GM19239 (cell line): ENCODE measurements at places on chromosomes 6 and 20.

GRCh38 chr6:170113141-170113540, 177.7 kb downstream of the DLL1 start:
- no peak for DNase-seq

DNA sequence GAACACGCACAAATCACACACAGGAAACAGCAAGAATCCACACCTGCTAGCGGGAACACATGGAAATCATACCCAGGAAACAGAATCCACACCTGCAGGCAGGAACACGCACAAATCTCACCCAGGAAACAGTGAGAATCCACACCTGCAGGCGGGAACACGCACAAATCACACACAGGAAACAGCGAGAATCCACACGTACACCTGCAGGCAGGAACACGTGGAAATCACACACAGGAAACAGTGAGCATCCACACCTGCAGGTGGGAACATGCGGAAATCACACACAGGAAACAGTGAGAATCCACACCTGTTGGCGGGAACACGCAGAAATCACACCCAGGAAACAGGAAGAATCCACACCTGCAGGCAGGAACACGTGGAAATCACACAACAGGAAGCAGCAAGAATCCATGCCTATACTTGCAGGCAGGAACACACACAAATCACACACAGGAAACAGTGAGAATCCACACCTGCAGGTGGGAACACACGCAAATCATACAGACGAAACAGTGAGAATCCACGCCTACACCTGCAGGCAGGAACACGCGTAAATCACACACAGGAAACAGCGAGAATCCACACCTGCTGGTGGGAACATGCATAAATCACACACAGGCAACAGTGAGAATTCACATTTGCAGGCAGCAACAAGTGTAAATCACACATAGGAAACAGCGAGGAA, 108.6 kb downstream of the DLL1 start:
- no peak for DNase-seq

DNA sequence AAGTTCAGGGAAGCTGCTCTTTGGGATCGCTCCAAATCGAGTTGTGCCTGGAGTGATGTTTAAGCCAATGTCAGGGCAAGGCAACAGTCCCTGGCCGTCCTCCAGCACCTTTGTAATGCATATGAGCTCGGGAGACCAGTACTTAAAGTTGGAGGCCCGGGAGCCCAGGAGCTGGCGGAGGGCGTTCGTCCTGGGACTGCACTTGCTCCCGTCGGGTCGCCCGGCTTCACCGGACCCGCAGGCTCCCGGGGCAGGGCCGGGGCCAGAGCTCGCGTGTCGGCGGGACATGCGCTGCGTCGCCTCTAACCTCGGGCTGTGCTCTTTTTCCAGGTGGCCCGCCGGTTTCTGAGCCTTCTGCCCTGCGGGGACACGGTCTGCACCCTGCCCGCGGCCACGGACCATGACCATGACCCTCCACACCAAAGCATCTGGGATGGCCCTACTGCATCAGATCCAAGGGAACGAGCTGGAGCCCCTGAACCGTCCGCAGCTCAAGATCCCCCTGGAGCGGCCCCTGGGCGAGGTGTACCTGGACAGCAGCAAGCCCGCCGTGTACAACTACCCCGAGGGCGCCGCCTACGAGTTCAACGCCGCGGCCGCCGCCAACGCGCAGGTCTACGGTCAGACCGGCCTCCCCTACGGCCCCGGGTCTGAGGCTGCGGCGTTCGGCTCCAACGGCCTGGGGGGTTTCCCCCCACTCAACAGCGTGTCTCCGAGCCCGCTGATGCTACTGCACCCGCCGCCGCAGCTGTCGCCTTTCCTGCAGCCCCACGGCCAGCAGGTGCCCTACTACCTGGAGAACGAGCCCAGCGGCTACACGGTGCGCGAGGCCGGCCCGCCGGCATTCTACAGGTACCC, at the start of gene ESR1:
ESR1 (plus strand) TSS at position 170 of the 858 bp plus-strand sequence; CDS start at position 401, 231 bp downstream.
- DNase-seq = no peak

DNA sequence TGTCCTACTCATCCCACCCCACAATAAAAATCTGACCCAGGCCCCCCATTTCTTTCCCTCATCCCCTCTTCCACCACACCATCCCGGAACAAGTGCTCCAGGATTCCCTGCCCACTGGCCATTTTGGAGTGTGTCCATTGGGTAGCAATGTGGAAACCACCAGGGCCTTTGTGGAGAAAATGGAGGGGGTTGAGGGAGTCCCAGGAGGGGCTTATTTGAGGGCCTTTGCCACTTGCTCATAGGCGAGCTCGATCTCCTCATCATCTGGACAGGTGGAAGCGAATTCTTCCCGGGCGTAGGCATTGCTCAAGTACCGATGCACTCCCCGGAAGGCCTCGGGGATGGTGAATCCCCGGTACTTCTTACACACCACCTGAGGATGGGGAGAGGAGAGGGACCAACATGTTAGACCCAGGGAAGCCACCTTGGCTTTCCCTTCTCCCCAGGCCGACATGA, 1.6 kb upstream of the DDAH2 start:
- DNase-seq = no peak

DNA sequence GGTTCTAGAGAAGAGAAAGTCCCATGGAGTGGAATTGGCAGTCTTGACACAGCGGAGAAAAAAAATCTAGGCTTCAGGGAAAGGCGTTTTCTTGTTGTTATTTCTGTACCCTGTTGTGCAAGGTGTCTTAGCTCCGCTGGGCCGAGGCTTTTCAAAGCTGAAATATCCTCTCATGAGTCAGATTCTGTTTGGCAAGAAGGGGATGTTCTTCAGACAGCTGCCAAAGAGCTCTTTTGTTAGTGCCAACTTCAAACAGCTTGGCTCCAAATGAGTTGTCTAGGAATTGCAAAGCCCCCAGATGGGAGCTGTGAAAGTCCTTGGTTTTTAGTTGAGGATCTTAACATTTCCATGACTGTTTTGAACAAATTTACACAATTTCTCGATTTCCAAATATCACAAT, 45.6 kb downstream of the LRRN4 start:
- DNase-seq = no peak

DNA sequence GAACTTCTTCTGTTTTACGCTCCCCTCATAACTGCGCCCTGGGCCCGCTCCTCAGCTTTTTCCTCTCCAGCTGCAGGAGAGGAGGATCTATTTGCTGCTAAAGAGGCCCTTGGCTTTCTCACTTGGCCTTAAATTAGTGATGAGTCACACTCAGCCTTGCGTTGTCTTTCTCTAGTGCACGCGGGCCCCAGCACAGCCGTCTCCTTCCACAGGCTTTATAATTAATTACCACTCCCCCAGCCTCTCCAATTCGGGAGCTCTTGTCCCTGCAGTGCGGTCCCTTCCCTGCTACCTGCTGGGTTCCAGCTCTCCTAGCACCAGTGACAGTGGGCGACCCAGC, 25.2 kb downstream of the PACSIN1 start:
- no peak for DNase-seq

- DNase-seq = no peak
Measured at GRCh38 chr20:33817411-33817810, 6.3 kb downstream of the CHMP4B start.

GRCh38 chr20:2296524-2297356, 939 bp downstream of the TGM3 start:
- DNase-seq = no peak

GRCh38 chr6:151005896-151006632, 140.6 kb downstream of the MTHFD1L start:
- DNase-seq = no peak

GRCh38 chr6:170081556-170081955, 209.3 kb downstream of the DLL1 start:
- DNase-seq = no peak

GRCh38 chr20:400128-400453, 8.0 kb upstream of the RBCK1 start:
- DNase-seq = no peak

- no peak for DNase-seq
Measured at GRCh38 chr6:150230164-150230561, 87.3 kb downstream of the PPP1R14C start.

DNA sequence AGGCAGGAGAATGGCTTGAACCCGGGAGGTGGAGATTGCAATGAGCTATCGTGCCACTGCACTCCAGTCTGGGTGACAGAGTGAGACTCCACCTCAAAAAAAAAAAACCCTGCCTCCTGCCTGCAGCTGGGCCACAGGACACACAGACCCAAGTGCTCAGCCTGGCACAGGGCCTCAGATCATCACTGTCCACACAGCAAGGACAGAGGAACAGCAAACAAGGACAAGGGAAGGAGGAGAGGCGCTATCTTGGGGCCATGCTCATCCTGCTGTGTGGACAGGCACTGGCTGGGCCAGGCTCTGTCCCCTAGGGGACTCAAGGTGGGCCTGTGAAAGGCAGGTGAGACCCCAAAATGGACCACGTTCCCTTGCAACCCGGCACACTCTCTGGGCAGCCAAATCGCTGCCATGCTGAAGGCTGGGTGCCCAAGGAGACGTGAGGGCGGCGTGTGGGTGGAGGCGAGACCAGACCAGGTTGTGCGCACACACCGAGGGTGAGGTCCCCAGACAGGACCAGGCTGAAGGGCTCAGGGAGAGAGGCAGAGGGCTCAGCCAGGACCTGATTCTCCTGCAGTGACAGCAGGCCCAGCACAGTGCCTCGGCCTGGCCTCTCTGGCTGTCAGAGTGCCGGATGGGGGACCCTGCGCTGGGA, 9.1 kb downstream of the UCKL1 start:
- DNase-seq = no peak

- DNase-seq = no peak
Measured at GRCh38 chr20:60060593-60060992, 102.4 kb downstream of the CDH26 start.

- no peak for DNase-seq
Measured at GRCh38 chr6:3898265-3898994, 49.3 kb downstream of the FAM50B start.

- DNase-seq = no peak
Measured at GRCh38 chr6:52285177-52286068, 881 bp upstream of the MCM3 start.

DNA sequence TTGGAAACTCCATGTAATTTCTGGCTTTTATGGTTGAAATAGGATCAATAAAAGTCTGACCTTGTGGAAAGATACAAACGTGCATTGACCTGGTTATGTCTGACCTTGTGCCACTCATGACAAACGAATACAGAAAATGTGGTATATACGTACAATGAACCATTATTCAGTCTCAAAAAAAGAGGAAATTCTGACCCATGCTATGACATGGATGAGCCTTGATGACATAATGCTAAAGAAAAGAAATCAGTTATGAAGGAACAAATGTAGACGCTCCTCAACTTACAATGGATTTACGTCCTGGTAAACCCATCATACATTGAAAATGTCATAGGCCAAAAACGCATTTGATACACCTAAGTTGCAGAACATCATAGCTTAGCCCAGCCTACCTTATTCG, 309.7 kb upstream of the SULF2 start:
- DNase-seq = no peak

GRCh38 chr6:72933233-72933632, 292.1 kb downstream of the KHDC1L start:
- DNase-seq = no peak

DNA sequence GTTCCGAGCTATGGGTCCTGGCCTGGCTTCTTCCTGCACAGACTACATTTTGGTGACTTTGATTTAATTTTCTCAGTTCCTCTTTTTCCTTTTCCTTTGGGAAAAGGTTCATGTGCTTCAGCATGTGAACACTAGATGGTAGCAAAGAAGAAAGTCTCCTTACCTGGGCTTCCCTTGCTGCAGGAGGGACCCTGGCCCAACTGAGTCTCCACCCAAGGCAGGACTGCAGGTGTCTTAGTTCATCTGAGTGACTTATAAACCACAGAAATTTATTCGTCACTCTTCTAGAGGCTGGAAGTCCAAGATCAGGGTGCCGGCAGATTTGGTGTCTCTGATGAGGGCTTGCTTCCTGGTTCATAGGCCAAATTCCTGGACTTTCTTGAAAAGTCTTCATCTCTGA, 163.2 kb downstream of the SYCP2 start:
- no peak for DNase-seq

- DNase-seq = no peak
Measured at GRCh38 chr20:62031462-62032092, 34.1 kb downstream of the TAF4 start.

GRCh38 chr6:139003751-139004150, 15.7 kb upstream of the REPS1 start:
- DNase-seq = no peak

DNA sequence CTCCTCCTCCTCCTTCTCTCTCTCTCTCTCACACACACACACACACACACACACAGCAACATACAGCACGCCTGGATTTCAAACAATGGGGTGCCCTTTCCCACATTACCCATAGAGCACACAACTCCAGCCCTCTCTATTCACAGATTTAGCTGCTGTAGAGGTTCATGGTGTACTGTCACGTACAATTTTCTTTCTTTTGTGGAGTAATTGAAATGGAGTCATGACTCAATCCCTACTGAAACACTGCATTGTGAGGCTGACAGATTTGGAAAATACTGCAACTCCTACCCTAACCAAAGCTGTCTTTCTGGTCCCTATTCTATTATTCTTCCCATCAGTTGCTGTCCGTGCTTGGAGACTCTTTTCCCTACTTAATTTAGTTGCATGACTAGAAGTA, 166.9 kb downstream of the EDN1 start:
- DNase-seq = no peak

GRCh38 chr6:48978016-48978415, 485.0 kb downstream of the MMUT start:
- no peak for DNase-seq

GRCh38 chr6:150143516-150144293, 861 bp downstream of the PPP1R14C start:
- DNase-seq = no peak

GRCh38 chr20:13990465-13990864, at the start of gene SEL1L2:
Gene SEL1L2, minus strand, starts transcription at chr20:13990614. Its CDS starts 80 bp downstream, at chr20:13990534.
- DNase-seq = no peak

DNA sequence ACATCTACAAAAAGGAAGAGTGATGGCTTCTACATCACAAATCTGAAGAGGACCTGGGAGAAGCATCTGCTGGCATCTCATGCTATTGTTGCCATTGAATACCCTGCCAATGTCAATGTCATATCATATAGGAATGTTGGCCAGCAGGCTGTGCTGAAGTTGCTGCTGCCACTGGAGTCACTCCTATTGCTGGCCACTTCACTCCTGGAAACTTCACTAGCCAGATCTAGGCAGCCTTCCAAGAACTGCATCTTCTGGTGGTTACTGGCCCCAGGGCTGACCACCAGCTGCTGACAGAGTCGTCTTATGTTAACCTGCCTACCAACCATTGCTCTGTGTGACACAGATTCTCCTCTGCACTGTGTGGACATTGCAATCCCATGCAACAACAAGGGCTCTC, 111.8 kb downstream of the PERP start:
- no peak for DNase-seq

- no peak for DNase-seq
Measured at GRCh38 chr20:45782890-45783289, 8.8 kb downstream of the WFDC3 start.
